T-cell (primary cell): ENCODE measurements at places on chromosomes 5 and 9.

DNA sequence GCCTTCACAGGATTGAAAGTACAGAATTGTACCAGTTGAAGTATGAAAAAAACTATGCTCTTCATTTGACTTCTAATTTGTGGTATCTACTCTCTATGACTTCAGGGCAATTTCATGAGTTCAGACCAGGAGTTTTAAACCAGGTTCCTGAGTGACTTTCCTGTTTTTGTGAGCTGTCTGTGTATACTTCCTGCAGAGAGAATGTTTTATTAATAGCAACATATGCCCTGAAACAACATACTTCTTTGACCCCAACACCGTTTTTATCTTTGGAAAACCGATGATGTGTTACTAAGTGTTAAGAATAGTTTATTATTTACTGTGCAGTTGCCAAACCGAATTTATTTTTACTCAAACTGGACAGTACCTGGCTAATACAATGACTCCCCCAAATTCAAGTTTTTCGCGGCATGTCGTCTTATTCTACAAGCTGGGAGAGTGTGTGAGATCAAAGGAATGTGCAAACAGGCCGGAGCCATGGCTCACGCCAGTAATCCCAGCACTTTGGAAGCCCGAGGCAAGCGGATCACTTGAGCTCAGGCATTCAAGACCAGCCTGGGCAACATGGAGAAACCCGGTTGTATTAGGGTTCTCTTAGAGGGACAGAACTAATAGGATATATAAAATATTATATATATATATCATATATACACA, 58.7 kb upstream of the ERBIN start:
- DNase-seq: no peak

DNA sequence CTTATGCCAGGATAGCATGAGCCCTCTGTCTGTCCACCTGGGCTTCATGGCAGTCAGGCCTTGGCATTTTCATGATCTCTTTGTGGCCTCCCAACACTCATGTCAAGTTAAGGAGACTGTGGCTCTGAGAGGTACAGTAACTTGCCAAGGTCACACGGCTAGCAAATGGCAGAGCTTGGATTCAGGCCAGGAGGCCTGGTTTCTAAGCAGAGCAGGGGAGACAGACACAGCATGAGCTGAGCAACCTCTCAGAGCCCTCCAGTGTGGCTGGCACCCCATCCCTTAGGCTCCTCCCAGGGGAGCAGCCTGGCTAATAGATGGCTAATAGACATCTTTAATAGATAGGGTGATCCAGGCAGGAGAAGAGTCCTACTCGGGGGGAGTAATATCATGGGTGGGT, 4.1 kb downstream of the SYNPO start:
- DNase-seq: no peak

DNA sequence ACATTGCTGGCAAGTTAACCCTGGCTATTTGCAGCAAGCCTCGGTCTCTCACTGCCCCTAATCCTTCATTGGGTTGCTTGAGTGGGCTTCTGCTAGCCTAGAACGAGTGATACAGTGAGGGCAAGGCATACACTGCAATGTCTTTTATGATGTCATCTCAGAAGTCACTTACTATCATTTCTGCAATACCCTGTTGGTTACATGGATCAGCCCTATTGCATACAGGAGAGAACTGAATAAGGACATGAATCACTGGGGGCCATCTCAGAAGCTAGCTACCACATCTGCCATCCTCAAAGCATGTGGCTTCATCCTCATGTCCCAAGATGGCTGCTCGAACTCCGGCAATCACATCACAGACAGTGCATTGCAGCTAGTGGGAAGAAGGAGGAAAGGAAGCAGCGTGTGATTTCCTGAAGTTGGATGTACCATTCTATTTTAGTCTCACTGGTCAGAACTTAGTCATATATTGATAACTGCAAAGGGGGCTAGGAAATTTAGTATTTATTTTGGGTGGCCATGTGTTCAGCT, 33.3 kb upstream of the CDKN2AIPNL start:
- DNase-seq: no peak

GRCh38 chr9:113737517-113738271, 138.4 kb upstream of the ZNF618 start:
- peak; percentile 3 for DNase-seq

GRCh38 chr9:110767559-110768063, 99.0 kb downstream of the MUSK start:
- no peak for DNase-seq

DNA sequence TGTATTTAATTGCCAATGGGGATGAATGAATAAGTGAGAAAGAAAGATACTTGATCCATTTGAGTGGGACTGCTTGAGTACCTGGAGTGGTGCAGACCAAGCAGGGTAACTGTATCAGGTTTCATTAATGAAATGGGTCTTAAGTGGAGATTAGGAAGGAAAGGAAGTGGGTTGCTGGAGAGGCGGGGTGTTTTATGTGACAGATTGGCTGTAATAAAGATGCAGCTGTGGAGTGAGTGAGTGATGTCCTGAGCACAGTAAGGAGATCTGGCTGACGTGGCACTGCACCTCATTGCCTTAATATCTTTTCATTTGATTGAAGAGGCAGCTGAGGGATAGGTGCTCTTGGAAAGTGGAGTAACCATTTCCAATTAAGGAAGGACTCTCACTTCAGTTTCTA, 161.0 kb upstream of the CCDC152 start:
- no peak for DNase-seq

- no peak for DNase-seq
Measured at GRCh38 chr5:22998774-22999173, 145.6 kb upstream of the CDH12 start.

DNA sequence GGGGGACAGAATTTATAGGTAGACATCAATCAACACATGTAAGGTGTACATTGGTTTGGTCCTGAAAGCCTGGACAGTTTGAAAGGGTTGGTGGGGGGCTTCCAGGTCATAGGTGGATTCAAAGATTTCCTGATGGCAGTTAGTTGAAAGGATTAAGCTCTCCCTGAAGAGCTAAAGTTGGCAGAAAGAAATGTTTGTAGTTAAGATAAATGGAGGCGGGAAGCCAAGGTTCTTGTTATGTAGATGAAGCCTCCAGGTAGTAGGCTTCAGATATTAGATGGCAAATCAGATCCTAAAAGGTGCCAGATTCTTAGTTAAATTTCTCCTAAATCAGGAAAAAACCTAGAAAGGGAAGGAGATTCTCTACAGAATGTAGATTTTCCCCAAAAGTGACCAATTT, 9.0 kb upstream of the LRRTM2 start:
- no peak for DNase-seq

GRCh38 chr9:68802525-68803015, 97.5 kb downstream of the PIP5K1B start:
- DNase-seq: no peak
